ENCODE measurements at places on chromosomes 1 and 21. TPM values are rescaled to one million over a fixed set of nuclear protein-coding genes. Genes with fewer than 3 reads are reported as not detected.
A peak's percentile ranks its signal among the peaks of the same experiment; 100 is the strongest.

GRCh38 chr1:69649383-69649990 is 81.8 kb downstream of the LRRC7 start:
- no peak for ATAC-seq

The RIPK4 gene
- total RNA-seq = 51.1 TPM

GRCh38 chr1:154182344-154183045 is 9.4 kb downstream of the TPM3 start:
- ATAC-seq = peak; percentile 70

- ATAC-seq = no peak
These were observed 130.8 kb downstream of the PCBP3 start for GRCh38 chr21:45774291-45774690.

DNA sequence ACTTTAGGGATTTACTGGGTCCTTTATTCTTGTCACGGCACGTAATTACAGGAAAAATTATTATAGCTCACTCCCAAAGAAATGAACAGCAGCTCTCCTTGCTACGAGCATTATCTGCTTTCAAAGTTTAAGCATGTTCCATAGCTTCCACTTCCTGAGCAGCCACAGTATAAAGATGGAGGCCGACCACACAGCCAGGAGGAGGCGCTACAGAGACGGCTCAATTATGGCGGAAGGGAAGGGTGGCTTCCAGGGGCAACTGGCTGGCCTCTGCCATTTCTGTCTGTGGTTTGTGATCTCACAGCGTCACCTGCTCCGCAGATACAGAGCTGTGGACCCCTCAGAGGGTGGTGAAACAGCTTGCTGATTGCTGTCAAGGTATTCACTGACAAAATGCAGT is 212.3 kb upstream of the GREM2 start:
- no peak for ATAC-seq

GRCh38 chr21:10521091-10521598 is at the start of gene TPTE:
TSS of gene TPTE (plus strand) at chr21:10521583. CDS start at chr21:10538724, 17,141 bp downstream.
- ATAC-seq = peak; percentile 44

The S100A5 gene
- not detected for total RNA-seq

- ATAC-seq = no peak
These were observed 5.7 kb upstream of the TTLL10 start for GRCh38 chr1:1167841-1168450.

The PTPN7 gene
- total RNA-seq = 1.2 TPM

The GBP3 gene
- total RNA-seq = 9.4 TPM

- no peak for ATAC-seq
These were observed 47.4 kb downstream of the MAP3K7CL start for GRCh38 chr21:29177800-29178199.

The KIF21B gene
- 0.52 TPM for total RNA-seq

- no peak for ATAC-seq
These were observed 2.2 kb downstream of the SFPQ start for GRCh38 chr1:35190784-35191183.

DNA sequence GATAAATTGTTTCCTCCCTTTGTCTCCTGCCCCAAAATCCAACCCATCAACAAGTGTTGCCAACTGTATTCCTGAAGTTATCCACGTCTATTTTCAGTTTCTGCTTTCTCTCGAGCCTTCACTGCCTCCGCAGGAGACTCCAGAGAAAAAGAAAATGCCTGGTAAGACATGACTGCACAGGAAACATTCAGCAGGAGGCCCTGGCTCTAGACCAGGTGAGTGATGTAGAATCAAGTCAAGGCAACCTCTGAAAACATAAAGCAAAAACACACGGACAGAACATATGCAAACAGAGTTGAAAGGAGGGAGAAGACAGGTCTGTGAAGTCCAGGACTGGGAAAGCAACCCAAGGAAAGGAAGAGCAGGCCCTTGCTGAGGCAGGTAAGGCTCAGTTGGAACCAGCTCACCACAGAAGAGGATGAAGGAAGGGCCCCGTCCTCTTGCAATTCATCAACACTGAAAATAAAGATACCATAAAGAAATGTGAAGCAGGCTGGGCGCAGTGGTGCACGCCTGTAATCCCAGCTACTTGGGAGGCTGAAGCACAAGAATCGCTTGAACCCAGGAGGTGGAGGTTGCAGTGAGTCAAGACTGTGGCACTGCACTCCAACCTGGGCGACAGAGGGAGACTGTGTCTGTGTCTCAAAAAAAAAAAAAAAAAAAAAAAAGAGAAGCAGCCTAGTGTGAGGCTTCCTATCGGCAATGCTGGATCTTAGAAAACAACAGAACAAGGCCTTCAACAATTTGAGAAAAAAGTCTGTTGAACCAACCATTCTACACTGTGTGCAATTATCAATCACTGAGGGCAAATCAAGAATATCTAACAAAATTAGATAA is 8.8 kb downstream of the NOL9 start:
- ATAC-seq = peak; percentile 66

DNA sequence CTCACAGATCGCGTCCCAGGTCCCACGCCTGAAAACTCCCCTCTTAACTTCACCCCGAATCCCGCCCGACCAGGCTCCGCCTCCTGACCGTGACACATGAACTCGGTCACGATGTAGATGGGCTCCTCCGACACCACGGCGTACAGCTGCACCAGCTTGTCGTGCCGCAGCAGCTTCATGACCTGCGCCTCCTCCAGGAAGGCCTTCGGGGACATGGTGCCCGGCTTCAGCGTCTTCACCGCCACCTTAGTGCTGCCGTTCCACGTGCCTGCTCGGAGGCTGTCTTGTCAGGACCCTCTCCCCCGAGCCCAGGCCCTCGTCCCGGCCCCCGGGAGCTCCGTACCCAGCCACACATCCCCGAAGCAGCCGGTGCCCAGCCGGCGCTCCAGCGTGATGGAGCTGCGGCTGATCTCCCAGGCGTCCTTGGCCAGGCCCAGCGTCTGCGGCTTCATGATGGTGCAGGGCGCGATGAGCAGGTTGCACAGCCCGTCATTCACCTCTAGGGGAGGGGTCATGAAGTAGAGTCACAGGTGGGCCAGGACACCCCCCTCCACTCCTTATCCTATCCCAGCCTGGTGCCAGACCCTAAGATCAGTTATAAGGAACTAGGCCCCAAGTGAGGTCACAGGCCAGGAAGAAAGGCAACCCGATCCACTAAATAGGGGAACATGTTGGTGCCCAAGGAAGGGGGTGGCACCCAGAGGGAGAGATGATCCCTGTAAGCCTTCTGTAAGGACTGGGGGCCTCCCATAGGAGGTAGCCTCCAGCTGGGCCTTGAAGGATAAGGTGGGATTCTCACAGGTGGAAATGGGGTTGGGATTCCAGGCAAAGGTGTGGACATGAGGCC is 11.6 kb upstream of the AHDC1 start:
- ATAC-seq = no peak

The CR1L gene
- total RNA-seq = not detected

DNA sequence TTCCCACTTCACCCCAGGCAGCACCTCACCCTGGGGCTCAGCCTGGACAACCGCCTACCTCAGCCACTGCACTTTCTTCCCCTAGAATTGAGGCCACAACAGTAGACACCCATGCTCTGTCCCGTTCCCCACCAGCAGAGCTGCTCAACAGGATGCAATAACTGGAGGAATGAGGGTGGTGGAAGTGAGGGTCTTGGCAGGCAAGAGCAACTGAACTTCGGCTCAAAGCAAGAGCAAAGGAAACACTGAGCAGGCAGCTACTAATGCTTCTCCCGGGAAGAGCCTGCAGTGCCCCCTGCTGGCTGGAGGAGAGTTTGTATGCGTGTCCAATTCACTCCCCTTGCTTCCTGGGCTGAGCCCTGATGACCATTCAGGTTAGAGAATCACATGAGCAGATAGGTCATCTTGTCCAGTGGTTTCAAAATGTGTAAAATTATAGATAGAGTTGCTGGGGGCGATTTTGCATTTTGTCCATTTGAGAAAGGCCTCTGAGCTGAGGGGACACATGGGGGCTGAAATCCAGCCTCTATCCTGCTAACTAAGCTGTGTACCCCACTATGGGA is 13.9 kb downstream of the NT5C1A start:
- peak; percentile 61 for ATAC-seq

DNA sequence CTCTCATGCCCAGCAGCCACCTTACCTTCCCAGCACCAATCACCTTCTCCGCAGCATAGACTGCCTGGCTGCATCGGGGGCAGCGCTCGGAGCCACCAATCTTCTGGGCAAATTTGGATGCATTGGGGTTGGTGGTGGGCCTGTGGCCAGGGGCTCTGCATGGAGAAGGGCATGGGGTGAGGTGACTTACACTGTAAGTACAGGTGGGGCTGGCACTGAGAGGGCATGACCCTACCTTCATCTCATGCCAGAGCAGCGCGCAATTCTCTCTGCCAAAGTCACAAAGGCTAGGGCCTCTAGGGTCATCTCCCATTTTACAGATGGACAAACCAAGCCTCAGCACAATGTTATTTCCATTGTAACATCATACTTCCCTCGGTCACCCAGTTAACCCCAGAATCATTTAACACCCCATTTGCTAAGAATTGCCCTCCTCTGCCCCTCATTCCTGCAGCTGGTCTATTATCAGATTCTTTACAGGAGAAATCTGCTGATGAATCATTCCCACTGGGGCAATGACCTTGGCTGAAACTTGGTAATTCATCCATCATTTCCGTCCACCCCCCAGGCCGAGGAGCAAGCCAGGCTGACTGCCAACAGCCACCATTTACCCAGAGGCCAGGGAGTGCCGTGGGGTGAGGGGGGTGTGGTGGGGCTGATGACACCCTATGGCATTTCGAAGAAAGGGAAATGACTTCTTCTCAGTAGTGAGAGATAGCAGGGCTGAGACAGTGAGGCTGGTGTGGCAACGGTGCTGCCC is 17.9 kb downstream of the CSRP1 start:
- peak; percentile 67 for ATAC-seq

- ATAC-seq = no peak
These were observed 218.8 kb downstream of the NTNG1 start for GRCh38 chr1:107359472-107360241.

GRCh38 chr1:11498956-11499594 is 20.1 kb downstream of the DISP3 start:
- ATAC-seq = no peak

The CC2D1B gene
- total RNA-seq = 14.3 TPM

DNA sequence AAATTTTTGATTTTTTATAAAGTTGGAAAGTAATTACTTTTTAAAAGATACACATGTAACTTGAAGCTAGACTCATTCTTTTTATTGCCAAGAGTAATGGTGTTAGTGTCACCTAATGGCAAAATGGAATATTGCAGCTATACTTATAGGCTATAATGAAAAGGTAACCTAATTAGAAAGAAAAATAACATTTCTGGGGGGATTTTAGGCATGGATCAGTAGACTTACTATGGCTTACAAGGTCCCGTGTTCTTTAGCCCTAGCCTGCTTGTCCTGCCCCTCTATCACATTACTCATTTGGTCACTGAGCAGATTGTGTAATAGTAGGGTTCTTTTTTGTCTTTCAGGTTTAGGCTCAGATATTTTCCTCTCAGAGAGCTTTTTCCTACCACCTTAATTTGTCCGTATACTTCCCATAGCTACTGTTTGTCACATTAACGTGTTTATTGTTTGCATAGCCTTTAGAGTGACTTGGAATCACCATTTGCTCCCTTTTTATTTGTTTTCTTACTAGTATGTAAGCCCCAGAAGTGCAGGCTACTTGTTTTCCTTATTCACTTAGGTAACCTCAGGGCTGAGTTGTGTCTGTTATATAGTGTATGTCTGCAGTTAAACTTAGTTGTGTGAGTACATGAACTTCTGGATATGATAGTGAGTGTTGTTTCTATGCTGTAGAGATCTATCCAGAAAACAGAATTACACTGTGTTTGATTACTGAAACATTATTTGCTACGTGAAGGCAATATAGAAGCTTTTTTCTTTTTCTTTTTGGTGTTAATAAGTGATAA is 58.7 kb downstream of the RABGAP1L start:
- ATAC-seq = peak; percentile 50

DNA sequence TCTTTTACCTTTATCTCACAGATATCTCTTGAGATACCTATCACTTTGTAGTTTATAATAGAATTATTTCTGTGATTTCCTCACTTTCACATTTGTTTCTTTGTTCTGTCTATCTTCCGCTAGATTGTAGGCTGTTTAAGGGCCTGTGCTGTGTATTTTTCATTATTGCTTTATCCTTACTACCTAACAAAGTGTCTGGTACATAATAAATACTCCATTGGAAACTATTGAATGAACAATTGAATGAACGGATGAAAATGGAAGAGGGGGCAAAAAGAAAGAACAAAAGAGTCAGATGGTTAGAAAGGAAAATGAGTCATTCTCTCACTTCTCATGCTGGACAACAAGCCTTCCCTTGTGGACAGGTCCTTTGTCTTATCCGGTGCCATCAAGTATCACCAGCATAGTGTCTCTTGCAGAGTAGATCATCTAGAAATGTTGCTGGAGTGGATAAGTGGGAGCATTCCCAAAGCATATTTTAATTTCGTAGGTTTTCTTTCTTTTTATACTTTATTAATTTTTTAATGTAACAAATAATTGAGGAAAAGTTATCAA is 159.8 kb downstream of the NEK7 start:
- no peak for ATAC-seq

The GSTM3 gene
- total RNA-seq = 19.4 TPM

- no peak for ATAC-seq
These were observed 40.2 kb upstream of the PARP1 start for GRCh38 chr1:226447932-226448665.

GRCh38 chr21:24948186-24948585 is 659.1 kb downstream of the MRPL39 start:
- no peak for ATAC-seq

DNA sequence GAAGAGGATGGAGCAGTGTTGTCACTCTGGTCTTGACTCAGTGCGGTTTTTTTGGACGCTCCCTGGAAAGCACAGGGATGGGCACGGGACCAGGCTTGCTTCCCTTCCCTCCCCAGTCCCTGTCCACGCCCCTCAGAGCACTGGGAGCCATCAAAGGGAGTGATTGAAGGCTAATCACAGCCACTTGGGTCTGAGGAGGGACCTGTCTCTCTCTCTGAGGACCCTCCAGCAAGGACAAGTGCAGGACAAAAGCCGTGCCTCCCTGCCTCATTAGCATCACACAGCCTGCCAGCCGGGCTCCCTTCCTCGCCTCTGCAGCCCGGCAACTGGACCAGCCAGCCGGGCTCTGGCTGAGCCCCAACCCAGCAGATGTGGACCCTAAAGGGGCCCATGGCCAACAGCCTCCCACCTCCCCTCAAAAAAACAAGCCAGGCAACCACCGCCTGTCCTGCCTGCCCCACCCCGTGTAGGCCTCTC is 18.6 kb upstream of the PDZK1IP1 start:
- no peak for ATAC-seq

- ATAC-seq = peak; percentile 24
These were observed 20.5 kb downstream of the HIVEP3 start for GRCh38 chr1:41898191-41898713.

DNA sequence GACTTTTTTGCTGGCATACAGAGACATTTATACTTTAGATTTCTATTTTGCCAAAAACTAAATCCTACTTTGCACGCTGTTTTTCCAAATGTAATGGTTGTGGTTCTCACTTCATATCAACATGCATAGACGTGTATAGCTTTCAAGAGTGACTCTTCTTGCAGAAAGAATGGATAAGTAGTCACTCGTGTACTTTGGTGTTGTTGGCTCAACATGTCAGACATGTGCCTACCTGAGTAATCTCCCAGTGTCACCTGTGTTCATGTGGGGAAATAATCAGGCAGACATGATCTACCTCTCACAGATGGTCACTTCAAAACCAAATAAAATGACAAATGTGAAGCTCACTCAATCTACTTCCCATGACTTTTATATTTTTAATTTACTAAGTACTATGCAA is 73.1 kb downstream of the GPR88 start:
- peak; percentile 52 for ATAC-seq

- no peak for ATAC-seq
These were observed 58.0 kb downstream of the SLC27A3 start for GRCh38 chr1:153833171-153833570.

The PCAT6 gene
- total RNA-seq = 5.8 TPM

GRCh38 chr1:46790446-46791101 is 8.3 kb upstream of the CYP4B1 start:
- ATAC-seq = peak; percentile 35
